ENCODE measurements at places on chromosomes 2 and 18.
A peak's percentile ranks its signal among the peaks of the same experiment; 100 is the strongest.

GRCh38 chr2:15018814-15019213 lies 386.3 kb downstream of the LRATD1 start:
- DNase-seq = no peak

DNA sequence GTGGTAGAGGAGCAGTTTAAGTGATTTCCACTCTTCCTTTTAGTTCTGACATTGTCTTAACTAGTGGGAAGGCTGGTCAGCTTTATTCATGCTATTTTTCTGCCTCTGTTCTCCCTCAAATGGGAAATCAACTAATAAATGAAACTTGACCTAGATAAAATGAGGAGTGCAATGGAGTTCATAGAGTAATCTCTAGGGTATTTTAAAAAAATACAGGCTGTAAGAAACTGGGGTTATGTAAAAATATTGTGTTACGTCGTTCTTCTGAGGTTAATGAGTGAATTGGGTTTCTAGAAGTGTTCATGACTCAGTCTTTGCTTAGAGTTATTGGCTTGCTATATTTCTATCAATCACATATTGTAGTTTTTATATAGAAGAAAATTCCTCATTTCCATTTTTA lies 734.5 kb downstream of the MBD2 start:
- DNase-seq = no peak

GRCh38 chr2:157509744-157510143 lies 65.9 kb upstream of the CYTIP start:
- no peak for DNase-seq

DNA sequence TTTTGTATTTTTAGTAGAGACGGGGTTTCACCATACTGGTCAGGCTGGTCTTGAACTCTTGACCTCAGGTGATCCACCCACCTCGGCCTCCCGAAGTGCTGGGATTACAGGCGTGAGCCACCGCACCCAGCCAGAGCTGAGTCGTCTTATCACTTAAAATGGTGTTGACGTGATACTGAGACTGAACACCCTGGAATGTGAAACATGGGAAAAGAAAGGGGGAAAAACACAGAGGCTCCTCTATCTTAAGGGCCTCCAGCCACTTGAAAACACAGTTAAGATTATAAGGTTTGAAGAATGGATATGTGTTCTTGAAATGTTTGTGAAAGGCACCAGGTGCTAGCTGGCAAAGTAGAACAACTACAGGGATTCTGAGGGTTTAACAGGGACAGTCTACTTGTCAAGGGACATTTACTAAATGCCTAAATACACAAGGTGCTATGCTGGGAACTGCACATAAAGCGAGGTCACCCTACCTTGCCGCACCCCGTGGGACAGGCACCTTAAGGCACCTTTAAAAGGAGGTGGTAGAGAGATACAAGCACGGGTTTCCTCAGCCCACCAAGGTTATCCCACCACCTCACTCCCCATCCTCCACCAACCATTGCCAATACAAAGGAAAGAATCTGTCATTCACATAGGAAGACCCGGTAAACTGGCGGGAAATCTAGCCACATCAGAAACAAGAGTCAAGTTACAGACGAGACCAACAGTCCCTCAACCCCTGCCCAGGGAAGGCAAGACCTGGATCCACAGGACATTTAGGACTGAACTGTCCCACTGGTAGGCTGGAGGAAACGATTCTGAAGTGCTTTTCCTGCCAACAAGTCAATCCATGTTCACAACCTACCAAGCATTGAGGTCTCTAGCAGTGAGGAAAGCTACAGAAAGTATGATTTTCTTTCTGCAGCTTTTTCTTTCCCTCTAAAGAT lies 43.4 kb downstream of the STK39 start:
- DNase-seq = no peak

- DNase-seq = no peak
Measured at GRCh38 chr2:152470861-152471854, 136.2 kb downstream of the FMNL2 start.

GRCh38 chr2:168030862-168031624 lies 216.4 kb downstream of the STK39 start:
- DNase-seq = no peak

- no peak for DNase-seq
Measured at GRCh38 chr2:240259201-240259923, 118.9 kb upstream of the OTOS start.

DNA sequence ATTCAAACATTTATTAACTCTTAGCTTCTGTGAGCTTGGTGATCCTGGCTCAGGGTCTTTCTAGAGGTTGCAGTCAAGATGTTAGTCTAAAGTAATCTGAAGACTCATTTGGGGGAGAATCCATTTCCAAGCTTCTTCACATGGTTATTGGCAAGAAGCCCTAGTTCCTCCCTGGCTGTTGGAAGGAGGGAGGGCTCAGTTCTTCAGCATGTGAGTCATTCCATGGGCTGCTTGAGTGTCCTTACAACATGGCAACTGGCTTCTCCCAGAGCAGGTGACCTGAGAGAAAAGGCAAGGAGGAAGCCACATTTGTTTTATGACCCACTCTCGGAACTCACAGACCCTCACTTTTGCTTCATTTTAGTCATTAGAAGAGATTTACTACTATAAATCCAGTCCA lies 10.6 kb upstream of the C2orf74 start:
- no peak for DNase-seq

GRCh38 chr2:151241224-151241623 lies 20.4 kb downstream of the RBM43 start:
- DNase-seq = no peak

- no peak for DNase-seq
Measured at GRCh38 chr2:20033322-20033721, 18.1 kb downstream of the LAPTM4A start.

DNA sequence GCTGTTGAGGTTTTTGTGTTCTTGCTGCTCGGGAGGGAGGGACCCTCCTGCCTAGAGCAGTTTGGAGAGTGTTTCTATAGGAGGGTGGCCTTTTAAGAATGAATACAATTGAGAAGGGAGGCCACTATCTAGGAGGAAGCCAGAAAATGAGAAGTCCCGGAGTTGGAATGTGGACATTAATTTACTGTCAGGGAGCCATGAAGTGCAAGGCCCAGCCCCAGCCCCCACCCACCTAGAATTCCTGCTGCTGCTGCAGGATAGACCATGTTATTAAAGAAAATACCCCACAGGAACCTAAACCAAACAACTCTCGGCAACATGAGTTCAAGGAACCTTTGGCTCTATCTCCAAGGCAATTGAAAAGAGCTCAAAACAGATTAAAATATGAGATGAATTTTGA lies 46.0 kb downstream of the ZBTB7C start:
- DNase-seq = no peak

GRCh38 chr2:15750433-15750814 lies 158.8 kb downstream of the DDX1 start:
- DNase-seq = no peak

- no peak for DNase-seq
Measured at GRCh38 chr2:98102878-98103277, 15.9 kb downstream of the VWA3B start.

GRCh38 chr2:113756355-113757137 lies at the start of gene SLC35F5:
Gene SLC35F5 (minus strand): TSS chr2:113756642. CDS start chr2:113756409, 233 bp downstream.
- DNase-seq = peak; percentile 94

GRCh38 chr2:65525616-65526231 lies 93.3 kb upstream of the SPRED2 start:
- no peak for DNase-seq

DNA sequence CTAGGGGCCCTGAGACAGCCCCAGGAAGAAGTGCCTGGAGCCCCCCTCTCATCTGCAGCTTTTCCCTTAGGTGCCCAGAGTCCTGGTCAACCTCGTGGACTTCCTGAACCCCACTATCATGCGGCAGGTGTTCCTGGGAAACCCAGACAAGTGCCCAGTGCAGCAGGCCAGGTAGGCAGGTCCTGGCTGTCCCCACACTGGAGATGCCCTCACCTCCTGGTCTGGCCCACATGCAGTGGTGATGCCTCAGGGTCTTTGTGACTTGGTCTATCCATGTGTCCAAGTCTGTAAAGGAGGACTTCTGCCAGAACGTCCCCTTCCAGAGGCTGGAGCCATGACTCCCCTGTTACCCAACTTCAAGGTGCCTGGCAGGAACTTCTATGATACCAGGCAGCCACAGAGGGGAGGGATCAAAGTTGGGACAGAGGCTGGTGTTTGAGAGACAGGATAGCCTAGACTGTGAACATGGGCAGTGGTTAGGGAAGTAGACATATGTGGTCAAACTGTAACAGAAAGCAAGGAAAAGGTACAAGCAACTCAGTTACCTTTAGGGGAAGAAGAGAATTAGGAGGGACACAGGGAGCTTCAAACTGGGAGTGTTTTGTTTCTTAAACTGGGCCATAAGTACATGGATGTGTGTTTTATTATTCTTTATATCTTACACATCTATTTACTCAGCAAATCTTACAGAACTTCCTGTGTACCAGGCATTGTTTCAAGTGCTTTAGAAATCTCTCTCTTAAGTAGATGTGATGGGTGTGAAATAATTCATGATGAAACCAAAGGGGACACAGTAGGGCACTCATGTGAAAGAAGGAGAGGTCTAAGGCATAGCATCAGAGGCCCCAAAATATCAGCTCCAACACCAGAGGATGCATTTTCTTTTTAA lies 107.1 kb downstream of the PLB1 start:
- DNase-seq = no peak

All from stimulated activated CD4-positive, alpha-beta T cell treated with anti-CD3 and anti-CD28 coated beads, Interleukin-12 subunit alpha, Interleukin-12 subunit beta, amount 100 ng/mL, for 4 hours (primary cell).